ENCODE measurements at places on chromosomes 5 and 9. TPM values are rescaled to one million over a fixed set of nuclear protein-coding genes. Genes with fewer than 3 reads are reported as not detected.

TAF11L3 gene
- not detected for polyA plus RNA-seq

- H3K4me1 ChIP-seq = peaks cover 15% of the 10 kb centered on the region
- H3K27ac ChIP-seq = no peak overlapping the region
- H3K36me3 ChIP-seq = no peaks in the 10 kb centered on the region
- H3K4me3 ChIP-seq = no peak overlapping the region
These were observed 15.1 kb upstream of the PHF19 start for GRCh38 chr9:120891884-120892747.

DNA sequence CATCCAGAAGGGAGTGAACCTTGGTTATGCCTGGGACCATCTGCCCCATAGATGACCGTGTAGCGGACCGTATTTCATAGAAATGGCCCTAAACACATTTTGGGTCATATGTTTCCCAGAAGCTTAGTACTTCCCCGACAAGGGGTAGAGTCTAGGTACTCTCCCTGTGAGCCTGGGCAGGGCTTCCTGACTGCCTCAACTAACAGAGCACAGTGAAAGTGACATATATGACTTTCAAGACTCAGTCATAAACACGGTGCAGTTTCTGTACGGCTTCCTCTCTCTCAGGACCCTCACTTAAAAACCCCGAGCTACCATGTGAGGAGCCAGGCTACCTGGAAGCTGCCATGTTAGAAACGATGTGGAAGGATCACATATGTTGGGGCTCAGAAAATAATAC is 20.9 kb downstream of the C9orf57 start:
- H3K4me1 ChIP-seq = no peaks in the 10 kb centered on the region
- no peaks in the 10 kb centered on the region for H3K36me3 ChIP-seq
- DNase-seq = no peak
- no peak overlapping the region for H3K4me3 ChIP-seq
- H3K27ac ChIP-seq = no peak overlapping the region

REXO4 gene
- 21.5 TPM for polyA plus RNA-seq

Measured in keratinocyte (primary cell).